RPMI7951 (cell line): ENCODE measurements at places on chromosomes 13 and 19. TPM values are rescaled to one million over a fixed set of nuclear protein-coding genes. Genes with fewer than 3 reads are reported as not detected.

TNFSF13B gene
- 1.6 and 2.8 TPM in 2 replicates for total RNA-seq

XPO4 gene
- 15.4 and 16.0 TPM in 2 replicates for total RNA-seq

ZNF792 gene
- total RNA-seq = 7.2 and 7.4 TPM in 2 replicates

KLK12 gene
- not detected in 2 replicates for total RNA-seq

SEMA6B gene
- total RNA-seq = 1.1 TPM in 2 replicates

CDADC1 gene
- 3.8 and 4.3 TPM in 2 replicates for total RNA-seq

CC2D1A gene
- total RNA-seq = 14.7 and 15.7 TPM in 2 replicates

CYP2A7 gene
- not detected in 2 replicates for total RNA-seq

METTL21C gene
- not detected in 2 replicates for total RNA-seq

ZNF446 gene
- total RNA-seq = 6.5 and 9.5 TPM in 2 replicates

DNA sequence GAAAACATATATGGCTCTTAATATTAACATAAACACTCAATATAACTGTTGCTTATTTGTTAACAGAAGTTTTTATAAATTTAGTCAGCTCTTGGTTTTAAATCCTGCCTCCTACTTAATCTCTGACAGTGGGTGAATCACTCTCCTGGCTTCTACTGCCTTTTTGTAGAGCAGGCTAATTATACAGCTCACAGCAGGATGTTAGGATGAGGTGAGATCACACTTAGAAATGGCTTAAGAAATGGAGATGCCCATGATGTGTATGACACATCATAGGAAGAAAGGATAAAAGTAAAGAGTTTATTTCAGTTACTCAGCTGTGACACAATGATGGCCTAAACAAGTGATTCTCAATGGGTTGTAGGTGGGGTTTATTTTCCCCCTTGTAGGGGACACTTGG lies 345.6 kb downstream of the SPRY2 start:
- peak; percentile 79 for DNase-seq

DNA sequence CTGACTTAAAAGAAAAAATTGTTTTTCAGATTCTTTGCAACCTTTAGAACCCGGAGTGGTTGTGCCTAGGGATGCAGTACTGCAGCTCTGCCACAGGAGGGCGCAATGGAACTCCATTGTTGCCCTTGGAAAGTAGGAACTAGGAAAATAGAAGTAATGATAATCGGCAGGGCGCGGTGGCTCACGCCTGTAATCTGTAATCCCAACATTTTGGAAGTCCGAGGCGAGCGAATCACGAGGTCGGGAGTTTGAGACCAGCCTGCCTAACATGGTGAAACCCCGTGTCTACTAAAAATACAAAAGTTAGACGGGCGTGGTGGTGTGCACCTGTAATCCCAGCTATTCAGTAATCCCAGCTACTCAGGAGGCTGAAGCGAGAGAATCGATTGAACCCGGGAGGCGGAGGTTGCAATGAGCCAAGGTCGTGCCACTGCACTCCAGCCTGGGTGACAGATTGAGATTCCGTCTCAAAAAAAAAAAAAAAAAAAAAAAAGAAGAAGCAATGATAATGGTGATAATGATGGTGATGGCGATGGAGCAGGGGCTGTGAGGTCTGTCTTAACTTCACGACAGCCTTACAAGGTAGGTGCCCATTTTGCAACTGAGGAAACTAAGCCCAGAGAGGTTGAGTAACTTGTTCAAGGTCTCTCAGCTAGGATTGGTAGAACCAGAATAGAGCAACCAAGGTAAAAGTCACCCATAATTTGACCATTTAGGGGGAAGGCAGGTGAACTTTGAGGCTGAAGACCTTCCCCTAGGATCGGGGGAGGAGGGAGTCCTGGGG lies 5.5 kb upstream of the ADAMTS10 start:
- peak; percentile 29 for DNase-seq

- DNase-seq = peak; percentile 78
Observed at GRCh38 chr19:48415395-48415794, 21.9 kb downstream of the GRIN2D start.

DNA sequence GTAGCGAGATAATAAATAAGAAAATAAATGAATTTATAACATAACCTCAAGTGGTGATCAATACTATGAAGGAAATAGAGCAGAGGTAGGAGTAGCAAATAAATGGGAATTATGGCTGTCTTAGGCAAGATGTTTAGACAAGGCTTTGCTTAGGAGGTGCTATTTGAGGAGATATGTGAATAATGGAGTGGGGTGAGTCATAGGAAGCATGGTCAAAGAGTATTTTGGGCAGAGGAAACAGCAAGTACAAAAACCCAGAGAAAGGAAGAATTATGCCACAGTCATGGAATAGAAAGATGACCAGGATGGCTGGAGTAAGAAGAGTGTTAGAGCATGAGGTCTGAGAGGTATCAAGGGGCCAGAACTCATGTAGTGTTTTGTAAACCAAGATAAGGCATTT lies 33.6 kb upstream of the LPAR6 start:
- peak; percentile 78 for DNase-seq

- no peak for DNase-seq
Observed at GRCh38 chr13:41751734-41752445, 209.0 kb downstream of the VWA8 start.

- DNase-seq = no peak
Observed at GRCh38 chr19:49141352-49141751, 13.8 kb downstream of the HRC start.

GRCh38 chr13:83166550-83166949 lies 715.7 kb downstream of the SLITRK1 start:
- DNase-seq = no peak

GRCh38 chr13:106212386-106213010 lies 323.0 kb downstream of the EFNB2 start:
- DNase-seq = no peak

DNA sequence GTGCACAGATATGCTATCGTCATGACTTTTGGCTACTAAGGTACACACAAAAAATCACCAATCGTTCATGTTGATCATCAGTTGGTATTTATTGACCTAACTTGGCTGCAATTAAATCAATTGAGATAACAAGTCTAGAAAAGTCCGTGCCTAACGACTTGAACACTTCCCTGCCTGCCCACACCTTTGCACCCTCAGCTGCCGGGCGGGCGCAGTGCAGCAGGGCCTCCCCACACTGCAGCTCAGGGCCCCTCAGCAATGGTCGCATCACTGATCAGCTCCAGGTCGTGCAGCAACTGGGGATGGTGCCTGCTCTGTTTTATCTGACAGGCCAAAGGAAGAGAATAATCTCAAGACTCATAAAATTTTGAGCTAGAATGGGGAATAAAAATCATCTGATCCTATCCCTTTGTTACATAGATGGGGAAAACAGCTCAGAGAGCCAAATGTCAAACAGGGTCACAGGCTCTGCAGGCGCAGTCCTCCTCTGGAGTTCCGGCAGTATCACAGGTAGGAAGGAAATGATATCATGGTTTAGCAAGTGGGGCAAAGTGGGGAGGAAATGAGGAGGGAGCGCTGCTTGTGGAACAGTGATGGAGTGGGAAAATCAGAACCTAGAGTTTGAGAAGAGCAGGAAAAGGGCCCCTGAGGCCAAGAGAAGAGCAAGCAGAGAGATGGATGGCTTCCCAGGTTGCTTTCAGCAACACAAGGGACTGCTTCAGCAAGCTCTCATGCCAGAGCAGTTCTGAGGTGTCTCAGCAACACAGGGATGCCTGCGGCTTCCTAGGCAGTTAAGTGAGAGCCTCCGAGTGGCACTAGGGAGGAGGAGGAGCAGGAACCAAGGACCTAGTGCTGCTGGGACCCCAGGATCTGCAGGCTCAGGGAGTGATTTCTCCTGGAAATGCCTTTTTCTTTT lies 57.5 kb downstream of the SLC7A1 start:
- no peak for DNase-seq

DNA sequence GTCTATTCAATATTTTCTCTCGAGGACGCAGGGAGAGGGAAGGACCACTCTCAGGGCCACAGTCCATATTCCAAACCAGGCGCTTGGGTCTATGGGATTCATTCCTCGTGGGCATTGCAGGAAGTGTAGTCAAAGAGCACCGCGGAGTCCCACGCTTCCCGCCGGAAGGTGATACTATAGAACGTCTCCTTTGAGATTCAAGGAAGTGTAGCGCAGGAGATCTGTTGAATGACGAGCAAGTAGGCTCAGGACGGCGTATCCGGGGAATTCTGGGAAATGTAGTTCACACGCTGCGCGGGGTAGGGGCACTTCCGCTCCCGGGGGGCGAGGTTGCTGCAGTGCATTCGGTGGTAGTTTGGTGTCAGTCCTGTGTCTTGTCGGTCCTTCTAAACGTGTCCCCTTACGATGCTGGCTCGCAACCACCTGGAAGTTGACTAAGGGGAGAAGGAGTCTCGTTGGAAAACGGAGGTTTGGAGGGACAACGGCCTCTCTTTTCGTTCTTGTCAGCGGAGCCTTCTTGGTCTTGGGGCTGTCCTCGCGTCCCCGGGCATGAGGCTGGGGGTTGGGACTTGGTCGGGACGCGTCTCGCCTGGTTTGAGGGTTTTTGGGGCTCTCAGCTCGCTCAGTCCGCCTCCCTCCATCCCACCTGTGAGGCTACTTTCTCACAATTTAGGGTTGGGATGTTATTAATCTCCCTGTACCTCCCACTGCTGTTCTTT lies at the start of gene ZNF284:
Gene ZNF284, plus strand, starts transcription at position 336 of the 719 bp plus-strand sequence. CDS start 4,231 bp downstream, outside the sequence.
- DNase-seq = peak; percentile 95

DNA sequence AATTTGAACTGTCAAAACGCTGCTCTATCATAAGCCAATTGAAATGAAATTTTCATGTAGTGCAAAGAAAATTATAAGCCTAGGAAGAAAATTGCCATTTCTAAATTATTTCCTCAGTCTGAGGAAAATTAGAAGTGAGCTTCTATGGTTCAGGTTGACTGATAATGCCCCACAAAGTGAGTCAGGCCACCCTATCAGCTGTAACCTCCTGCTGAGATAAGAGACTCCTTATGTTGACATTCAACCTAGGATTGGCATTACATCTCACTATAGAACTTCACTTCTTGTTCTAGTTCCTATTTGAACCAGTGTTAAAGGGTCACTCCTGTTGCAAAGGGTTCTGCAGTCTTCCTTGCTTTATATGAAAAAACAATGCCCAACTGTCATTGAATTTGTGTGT lies 32.6 kb upstream of the RFC3 start:
- no peak for DNase-seq

DNA sequence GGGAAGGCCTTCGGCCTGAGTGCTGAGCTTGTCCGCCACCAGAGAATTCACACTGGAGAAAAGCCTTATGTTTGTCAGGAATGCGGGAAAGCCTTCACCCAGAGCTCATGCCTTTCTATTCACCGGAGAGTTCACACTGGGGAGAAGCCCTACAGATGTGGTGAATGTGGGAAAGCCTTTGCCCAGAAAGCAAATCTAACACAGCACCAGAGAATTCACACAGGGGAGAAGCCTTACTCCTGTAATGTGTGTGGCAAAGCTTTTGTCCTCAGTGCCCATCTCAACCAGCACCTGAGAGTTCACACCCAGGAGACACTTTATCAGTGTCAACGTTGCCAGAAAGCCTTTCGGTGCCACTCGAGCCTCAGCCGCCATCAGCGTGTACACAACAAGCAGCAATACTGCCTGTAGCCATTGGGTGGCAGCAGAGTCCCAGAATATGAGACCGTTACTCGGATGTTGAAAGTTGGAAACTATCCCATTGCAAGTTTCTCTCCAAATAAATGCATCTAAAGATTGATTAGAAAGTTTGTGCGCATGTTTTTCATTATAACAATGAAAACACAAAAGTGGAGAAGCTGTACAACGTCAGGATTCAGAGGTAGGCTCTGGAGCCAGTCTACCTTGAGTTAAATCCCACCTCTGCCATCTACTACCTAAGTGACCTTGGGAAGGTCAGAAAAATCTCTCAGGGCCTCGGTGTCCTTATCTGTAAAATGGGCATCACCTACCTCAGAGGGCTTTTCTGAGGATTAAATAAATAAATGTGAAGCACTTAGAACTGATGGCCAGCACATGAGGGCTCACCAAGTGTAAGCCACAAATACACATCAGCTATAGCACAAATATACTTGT lies 21.1 kb downstream of the ZNF473 start:
- peak; percentile 42 for DNase-seq

- no peak for DNase-seq
Observed at GRCh38 chr13:39208636-39209035, 170.4 kb downstream of the NHLRC3 start.

DNA sequence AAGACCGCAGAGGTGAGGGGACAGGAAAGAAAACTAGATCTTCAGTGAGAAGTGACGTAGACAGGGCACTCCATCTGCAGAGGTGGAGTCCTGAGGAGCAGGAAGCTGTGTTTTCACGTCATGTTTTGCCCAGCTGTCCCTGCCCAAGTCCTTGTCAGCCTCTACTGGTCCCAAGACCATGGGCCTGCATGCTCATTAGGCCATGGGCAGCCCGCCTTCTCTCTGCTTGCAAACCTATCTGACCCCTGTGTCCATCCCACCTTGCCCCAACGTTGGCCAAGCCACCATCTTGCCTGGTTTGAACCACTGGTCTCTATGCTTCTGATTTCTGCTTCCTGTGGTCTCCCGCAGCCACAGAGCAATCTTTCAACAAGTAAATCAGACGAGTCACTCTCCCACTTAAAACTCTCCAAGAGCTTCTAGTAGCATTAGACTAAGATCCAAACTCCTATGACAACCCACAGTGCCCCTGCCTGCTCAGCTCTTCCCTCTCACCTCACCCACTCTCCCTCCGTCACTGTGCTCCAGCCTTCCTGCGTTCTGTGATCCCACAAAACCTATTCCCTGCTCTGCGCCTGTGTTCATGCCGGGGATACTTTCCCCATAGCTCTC lies 18.6 kb upstream of the CCNE1 start:
- no peak for DNase-seq

- peak; percentile 14 for DNase-seq
Observed at GRCh38 chr13:46229251-46229650, 17.5 kb downstream of the LRRC63 start.

- DNase-seq = no peak
Observed at GRCh38 chr13:65336087-65336749, 1893.9 kb downstream of the PCDH9 start.

DNA sequence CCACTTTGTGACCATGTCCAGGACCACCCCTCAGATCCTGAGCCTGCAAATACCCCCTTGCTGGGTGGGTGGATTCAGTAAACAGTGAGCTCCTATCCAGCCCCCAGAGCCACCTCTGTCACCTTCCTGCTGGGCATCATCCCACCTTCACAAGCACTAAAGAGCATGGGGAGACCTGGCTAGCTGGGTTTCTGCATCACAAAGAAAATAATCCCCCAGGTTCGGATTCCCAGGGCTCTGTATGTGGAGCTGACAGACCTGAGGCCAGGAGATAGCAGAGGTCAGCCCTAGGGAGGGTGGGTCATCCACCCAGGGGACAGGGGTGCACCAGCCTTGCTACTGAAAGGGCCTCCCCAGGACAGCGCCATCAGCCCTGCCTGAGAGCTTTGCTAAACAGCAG lies 7.7 kb upstream of the CEACAM7 start:
- no peak for DNase-seq

DNA sequence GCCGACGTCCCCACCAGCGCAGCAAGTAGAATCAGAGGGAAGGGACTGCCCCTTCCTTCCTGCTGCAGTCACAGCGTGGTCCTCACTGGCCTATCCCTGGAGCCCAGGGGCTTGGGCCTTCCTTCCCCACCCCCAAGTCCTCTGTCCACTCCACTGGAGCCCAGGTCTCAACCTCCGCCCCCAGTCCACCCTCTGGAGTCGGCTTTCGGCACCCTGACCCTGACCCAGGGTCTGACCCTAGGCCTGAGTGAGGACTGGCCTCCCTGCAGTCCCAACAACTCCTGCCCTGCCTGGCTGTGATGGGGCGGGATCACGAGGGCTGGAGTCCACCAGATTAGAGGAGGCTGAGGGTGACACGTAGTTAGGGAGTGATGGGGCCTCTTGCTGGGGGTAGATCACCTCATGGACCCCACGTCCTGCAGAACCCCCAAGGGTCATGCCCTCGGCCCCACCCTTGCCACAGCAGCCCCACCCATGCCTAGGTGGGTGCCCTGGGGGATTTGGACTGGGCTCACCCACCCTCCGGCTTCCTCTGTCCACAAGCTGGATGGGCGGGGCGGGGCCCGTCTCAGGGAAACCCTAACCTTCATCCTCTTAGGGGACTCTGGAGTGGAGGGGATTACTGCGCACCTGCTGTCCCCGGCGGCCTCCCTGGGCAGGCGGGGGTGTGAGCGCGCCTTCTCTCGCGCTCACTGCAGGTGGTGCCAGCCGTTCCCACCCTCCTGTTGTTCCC lies 3.8 kb downstream of the RAX2 start:
- no peak for DNase-seq
